ENCODE measurements at places on chromosomes 6 and 20.

DNA sequence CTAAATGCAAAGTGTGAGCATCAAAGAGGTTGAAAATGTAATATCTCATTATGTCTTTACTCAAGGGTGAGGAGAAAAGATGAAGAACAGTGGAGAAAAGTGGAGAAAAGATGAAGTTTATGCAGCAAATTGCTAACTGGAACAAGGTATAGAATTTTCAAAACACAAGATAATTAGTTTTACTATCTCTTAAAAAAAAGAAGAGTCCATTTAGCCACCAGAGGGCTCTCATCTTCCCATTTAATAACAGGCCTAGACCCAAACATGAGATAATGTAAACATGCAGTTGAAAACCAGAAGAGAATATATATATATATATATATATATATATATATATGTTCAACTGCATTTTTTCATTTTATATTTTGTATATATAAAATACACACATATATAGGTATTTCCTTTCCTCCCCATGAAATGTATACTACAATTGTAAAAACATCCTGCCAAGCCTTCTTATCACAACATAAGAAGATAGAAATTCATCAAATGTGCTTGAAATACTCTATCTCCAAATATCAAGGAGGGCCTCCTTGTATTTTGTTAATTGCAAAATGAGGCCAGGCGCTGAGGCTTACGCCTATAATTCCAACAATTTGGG is 78.4 kb downstream of the ADTRP start:
- DNase-seq, result peak; percentile 70

GRCh38 chr6:6751266-6751596 is 162.7 kb downstream of the LY86 start:
- no peak for DNase-seq

DNA sequence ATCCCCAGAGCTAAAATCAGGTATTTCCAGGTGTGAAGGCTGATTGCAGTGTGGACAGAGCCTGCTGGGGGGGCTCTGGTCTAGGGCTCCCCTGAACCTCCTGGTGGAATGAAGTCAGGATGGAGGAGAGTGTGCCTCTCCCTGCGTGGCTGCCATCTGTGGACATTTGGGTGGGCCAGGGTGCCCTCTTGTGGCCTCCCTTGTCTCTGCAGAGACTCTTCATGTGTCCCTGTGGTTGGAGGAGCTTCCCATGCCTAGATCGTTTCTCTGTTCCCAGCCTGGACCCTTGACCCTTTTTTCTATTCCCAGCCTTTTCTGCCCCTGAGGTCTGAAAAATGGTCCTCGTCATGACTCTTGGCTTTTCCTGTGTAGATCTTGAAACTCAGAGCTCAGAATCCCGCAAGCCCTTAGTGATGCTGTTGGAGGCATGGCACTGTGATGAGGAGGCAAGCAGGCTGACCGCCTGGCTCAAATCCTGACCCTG is 9.9 kb upstream of the PSMF1 start:
- peak; percentile 50 for DNase-seq

DNA sequence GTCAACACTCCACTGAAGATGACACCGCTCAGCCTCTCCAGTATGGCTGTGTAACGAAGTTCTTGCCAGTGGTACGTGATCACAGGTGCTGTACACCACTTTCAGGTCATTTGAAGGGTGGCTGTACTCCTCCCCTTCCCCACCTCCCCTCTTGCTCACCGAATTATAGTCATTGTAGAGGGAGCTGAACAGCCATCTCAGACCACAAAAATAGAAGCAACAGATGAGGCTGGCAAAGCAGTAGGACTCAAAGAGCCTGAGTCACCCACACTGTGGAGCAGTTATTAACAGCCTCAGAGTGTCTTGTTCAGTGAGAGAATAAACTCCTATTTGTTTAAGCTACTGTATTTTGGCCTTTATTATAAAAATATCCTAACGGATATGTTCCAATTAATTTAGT is 192.5 kb upstream of the MCHR2 start:
- DNase-seq, result no peak

- no peak for DNase-seq
Measured at GRCh38 chr20:38873050-38873581, 53.1 kb upstream of the FAM83D start.

GRCh38 chr20:25197870-25198190 is 2.3 kb downstream of the ENTPD6 start:
- DNase-seq, result no peak

DNA sequence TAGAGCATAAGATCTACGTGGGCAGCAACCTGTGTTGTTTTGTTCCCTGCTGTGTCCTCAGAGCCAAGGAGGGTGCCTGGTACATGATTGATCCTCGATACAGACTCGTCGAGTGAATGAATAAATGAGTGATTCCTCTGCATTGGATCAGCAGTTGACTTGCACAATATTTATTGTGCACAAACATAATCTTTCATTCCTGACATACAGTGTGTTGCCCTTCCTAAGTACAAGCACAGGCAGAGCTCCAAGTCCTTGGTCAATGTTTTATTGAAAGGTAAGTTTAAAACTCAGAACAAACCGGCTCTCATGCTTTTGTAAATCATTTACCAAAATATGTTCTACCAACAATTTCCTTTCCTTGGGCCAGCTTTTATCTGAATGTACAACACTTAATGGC is 57.4 kb downstream of the STMND1 start:
- DNase-seq, result no peak

- DNase-seq, result no peak
Measured at GRCh38 chr6:151091571-151091970, 148.2 kb upstream of the AKAP12 start.

GRCh38 chr6:169539176-169539897 is 162.5 kb downstream of the WDR27 start:
- no peak for DNase-seq

GRCh38 chr6:123804014-123804786 is 535 bp downstream of the NKAIN2 start:
- no peak for DNase-seq

GRCh38 chr6:7886132-7886531 is 24.5 kb downstream of the TXNDC5 start:
- DNase-seq, result no peak

GRCh38 chr20:37995856-37996605 is 37.2 kb downstream of the TTI1 start:
- no peak for DNase-seq

DNA sequence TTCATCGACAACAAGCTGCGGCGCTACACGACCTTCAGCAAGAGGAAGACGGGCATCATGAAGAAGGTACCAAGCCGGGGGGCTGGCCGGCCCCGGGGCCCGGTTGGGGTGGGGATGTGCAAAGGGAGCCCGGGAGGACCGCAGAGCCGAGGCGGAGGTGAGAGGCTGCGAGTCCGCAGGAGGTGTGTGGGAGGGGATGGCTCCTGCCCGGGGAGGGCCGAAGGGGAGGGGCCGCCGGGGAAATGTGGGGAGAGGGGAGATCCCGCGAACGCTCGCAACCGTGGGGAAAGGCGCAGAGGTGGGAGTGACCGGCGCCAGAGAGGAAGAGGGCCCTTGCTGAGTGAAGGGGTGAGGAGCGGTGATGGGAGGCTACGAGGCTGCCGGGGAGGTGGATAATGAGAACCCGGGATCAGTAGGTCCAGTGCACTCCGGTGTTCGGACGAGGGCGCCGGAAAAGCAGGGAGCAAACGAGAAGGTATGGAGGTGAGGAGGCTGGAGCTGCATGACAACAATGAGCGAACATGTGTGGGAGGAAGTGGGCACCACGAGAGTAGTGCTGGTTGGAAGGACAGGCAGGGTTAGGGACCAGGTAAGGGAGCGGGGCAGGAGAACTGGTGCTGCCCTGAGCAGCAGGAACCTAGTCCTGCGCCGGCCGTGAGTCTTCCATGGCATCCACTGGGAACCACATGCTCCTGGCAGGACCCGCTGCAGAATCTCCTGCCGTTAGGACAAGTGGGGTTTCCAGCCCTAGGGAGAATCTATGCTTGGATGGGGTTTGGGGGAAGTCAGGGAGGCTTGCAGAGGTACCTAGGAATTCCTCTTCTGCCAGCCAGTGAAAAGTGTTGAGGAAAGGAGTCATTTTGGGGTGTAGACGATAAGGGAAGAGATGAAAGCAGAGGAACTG is 1.3 kb downstream of the SRF start:
- peak; percentile 45 for DNase-seq

GRCh38 chr6:158381214-158381613 is 68.9 kb downstream of the TULP4 start:
- no peak for DNase-seq

GRCh38 chr6:151627689-151628444 is 134.1 kb downstream of the CCDC170 start:
- peak; percentile 89 for DNase-seq

- peak; percentile 7 for DNase-seq
Measured at GRCh38 chr20:56513161-56514150, 11.1 kb upstream of the FAM209A start.

DNA sequence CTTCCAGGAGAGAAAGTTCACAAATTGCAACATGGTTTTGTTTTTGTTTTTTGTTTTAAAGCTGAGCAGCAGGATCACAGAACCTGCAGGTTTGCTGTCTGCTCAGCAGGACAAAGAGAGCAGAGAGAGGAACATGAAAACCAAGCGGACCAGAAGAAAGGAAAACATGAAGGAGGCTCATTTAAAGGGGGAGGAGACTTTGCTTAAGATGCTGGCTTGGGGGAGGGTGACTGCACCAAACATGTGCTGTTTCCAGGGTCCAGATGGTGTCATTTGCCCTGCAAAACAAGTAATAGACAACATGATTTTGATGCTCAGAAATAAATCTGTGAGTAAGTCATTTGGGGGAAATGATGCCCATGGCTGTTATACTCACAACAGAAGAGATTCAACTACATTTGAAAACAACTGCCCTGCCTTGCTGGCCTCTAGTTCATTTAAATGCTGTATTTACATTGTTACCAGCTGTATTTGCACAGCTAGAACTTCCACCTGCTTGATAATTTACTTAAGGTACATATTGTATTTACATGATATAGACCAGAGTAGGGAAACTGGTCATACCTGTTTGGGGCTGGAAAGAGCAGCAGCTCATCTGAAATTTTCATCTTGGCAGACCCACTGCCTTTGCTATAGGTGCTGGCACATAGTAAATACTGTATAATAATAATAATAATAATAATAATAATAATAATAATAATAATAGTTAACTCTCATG is 32.2 kb upstream of the CHD6 start:
- DNase-seq, result peak; percentile 66

DNA sequence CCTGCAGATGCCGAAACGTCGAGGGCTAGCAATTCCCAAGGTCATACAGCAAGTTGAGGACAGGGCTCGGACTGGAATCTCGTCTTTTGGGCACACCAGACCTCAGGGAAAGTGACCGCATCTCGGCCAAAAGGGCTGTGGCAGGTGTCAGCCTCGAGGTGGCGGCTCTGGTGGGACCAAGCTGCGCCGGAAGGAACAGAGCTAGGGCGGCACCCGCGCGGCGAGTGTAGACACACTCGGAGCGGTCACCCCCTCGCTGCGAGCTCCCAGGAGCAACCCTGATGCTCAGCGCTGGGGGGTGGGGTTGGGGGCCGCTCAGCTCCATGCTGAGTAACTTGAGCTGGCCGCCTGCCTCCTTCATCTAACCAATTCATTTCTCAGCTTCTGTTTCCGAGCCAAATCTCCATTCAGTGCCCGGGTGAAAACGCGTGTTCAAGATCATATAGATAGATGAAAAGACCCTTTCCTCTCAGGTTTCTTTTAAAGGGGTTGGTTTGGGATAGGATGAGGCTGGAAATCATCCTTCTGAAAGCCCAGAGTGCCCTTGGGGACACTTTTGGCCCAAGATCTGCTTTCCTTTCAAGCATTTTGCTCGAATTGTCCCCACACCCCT is 2.2 kb upstream of the TUBB2B start:
- no peak for DNase-seq

- DNase-seq, result no peak
Measured at GRCh38 chr6:168417679-168418557, 23.1 kb upstream of the SMOC2 start.

DNA sequence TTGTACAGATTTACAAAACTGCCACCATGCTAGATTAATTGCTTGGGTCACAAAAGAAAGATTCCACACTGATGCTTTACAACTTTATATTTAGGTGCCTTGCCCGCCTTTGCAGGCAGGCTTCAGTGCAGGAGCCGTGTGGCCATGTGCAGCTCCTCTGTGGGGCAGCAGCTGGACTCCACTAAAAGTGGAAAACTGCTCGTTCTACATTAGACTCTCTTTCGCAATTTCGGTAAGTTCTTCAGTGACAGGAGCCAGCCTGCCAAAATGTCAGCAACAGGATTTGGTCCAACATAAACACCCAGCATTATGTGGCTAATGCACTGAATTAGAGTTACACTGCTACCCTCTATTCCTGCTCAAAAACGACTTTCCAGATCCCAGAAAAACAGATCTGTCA is 174.4 kb upstream of the KCNK16 start:
- no peak for DNase-seq

DNA sequence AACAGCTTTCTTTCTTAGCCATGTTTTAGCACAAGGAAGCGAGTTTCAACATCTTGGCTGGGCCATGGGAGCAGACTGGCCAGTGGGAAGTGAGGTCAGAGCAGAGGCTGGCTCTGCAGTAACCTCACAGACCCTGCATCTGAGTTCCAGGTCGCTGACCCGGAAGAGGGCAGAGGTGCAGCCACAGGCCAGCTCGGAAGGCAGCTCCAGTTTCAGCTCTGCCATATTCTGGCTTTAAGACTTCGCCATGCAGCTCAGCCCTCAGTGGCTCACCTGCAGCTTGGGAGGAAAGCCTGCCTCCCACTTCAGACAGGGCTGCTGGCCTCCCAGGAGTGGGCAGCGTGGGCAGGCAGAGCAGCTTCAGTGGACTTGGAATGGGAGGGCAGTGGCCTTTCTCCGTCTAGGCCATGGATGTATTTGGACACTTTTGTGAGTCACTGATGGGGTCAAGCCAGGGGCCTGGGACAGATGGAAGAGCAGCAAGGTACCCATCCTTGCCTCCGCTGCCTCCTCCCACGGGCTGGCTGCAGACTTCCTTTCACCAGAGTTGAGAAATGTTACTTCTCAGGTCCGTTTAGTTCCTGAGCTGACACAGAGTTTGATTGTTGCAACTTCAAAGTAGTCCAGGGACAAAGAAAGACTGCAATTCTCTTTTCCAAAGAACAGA is 18.5 kb downstream of the CST8 start:
- peak; percentile 6 for DNase-seq

- no peak for DNase-seq
Measured at GRCh38 chr6:31576897-31577578, 1.7 kb downstream of the TNF start.

DNA sequence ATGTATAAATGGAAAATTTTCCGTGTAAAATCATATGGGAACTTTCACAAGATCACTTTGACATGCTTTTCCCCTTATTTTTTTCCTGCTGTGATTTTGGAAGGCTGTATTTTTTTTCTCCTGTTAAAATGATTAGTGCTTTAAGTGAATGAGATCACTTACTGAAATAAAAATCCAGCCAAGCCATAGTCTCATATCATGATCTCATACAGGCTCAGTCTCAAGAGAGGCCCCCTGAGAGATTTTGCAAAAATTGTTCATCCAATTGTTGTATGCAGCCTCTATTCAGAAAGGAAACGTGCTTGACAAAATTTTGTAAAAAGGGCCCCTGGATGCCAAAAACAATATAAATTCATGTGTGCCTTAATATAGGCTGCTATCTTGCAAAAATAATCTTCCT is 528.2 kb downstream of the HDGFL1 start:
- no peak for DNase-seq

DNA sequence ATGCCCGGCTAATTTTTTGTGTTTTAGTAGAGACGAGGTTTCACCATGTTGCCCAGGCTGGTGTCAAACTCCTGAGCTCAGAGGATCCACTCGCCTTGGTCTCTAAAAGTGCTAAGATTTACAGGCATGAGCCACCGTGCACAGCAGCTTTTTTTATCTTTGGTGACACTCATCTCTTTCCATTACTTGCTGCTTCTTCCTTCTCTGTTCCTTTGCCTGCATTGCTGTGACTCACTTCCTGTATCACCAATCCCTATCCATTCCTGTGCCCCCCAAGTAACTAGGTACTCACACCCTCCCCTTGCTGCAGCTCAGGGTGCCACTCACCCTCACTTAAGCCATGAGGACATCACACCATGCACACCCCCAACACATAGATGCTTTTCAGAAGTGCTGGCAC is 24.6 kb downstream of the KHDC1L start:
- no peak for DNase-seq

Data from epithelial cell of esophagus (primary cell).